ENCODE measurements at places on chromosomes 11 and 22.

DNA sequence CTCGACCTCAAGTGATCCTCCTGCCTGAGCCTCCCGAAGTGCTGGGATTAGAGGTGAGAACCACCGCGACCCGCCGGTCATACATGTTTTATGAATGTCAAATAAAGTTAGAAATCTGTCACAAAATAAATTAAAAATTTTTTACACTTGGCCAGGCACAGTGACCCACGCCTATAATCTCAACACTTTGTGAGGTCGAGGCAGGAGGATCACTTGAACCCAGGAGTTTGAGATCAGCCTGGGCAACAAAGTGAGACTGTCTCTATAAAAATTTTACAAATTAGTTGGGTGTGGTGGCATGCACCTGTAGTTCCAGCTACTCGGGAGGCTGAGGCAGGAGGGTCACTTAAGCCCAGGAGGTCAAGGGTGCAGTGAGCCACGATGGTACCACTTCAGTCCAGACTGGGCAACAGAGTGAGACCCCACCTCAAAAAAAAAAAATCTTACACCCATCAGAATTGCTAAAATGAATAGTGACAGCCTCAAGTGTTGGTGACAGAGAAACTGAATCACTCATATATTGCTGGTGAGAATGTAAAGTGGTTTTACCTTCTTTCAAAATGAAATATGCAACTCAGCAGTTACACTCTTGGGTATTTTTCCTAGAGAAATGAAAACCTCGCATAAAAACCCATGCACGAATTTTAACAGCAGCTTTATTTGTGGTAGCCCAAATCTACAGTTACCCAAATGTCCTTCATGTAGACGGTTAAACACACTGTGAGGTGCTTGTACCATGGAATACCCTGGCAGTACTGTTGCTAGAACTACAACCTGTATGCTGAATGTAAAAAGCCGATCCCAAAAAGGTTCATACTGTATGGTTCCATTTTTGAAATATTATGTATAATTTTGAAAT, 55.4 kb downstream of the MED15 start:
- DNase-seq: no peak

DNA sequence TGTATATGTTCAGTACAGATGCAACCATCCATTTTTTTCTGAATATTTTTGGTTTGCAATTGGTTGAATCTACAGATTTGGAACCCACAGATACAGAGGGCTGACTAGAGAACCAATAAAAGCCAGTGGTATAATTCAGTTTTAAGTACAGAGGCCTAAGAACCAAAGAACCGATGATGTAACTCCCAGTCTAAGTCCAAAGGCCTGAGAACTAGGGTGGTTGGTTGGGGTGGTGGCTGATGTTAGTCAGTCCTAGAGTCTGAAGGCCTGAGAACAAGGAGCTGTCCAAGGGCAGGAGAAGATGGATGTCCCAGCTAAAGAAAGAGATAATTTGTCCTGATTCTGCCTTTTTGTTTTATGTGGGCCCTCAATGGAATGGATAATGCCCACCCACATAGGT, 48.7 kb upstream of the LIN7C start:
- DNase-seq: no peak

GRCh38 chr11:19727246-19727645, 14.6 kb downstream of the NAV2 start:
- no peak for DNase-seq

DNA sequence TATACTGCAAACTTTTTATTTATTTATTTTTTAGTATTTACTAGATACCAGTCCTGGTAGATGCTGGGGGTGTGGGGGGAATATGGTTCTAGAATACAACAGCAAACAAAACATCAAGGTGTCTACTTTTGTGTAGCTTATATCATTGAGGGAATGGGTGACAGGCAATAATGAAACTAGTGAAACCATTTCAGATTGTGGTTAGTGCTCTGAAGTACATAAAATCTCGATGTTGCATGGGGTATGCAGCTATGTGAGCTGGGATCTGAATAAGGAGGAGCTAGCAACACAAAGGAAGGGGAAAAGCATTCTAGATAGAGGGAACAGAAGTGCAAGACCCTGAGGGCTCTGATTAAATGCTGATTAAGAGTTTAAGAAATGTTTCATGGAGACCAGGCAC, 103.5 kb downstream of the WT1 start:
- DNase-seq: no peak

- no peak for DNase-seq
Observed at GRCh38 chr11:3074912-3075589, 17.8 kb upstream of the CARS1 start.

DNA sequence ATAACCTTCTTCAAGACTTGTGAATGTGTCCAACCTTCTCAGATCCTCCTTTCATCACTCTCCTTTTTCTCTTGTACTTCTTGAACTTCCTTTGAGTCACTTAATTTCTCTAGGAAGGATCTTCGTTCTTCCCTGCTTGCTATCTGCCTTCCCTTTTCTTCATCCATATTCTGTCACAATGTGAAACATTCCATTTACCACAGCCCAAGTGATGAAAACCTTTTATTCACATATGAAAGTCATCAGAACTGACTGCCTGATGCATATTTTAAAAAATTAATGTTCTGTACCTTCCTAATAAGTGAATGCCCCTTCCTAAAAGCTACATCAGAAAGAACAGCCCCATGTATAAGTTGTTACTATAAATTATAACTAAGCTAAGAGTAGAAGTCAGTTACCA, 520.4 kb upstream of the LUZP2 start:
- DNase-seq: no peak

- DNase-seq: peak; percentile 19
Observed at GRCh38 chr22:24554313-24555164, at the start of gene GUCD1. Gene GUCD1 (minus strand): TSS chr22:24555138. CDS start chr22:24554991, 147 bp downstream.

GRCh38 chr11:47267876-47268275, 2.1 kb upstream of the MADD start:
- DNase-seq: no peak

DNA sequence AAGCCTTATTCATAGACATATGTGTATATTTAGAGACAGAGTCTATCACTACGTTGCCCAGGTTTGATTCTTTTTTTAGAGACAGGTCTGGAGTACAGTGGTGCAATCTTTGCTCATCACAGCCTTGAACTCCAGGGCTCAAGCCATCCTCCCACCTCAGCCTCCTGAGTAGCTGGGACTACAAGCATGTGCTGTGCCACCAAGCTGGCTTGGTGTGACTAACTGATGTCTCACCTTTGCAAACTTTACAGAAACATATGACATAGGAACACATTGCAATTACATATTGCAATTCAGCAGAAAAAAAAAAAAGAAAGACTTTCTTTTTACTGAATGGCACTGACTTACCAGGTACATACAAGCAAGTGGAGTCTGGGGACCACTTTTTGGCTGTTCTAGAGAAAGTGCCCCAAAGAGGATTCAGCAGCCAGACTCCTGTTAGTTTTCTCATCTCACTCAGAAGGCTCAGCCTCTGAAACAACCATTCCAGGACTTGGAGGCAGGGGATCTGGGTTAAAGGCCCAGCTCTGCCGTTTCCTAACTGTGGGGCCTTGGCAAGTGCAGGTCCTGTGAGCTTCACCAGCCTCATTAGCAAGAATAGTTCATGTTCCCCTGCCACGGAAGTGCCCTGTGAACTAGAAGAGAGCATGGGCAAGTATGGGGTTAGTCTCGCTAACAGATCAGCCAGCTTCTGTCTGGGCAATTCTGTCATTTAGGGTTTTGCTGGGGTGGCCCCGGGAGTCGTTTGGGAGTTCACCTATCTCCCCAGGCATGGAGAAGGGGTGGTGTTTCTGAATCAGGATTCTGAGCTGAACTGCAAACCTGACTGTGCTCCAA, 11.3 kb upstream of the NFAM1 start:
- no peak for DNase-seq

DNA sequence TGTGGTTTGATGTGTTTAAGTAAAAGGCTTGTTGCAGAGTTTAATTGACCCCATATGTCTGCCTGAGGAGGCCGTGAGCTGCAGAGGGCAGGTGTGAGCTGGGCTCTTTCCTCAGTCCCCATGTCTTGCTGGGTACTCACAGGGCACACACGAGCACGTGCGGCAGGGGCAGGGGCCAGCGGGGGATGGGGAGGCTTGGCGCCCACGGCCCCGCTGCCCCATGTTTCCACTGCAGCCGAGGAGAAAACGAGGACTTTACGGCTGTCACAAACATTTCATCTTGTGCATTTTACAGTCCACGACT, 24.7 kb upstream of the CCDC188 start:
- no peak for DNase-seq

GRCh38 chr11:129271030-129271429, 78.9 kb upstream of the ARHGAP32 start:
- no peak for DNase-seq

- no peak for DNase-seq
Observed at GRCh38 chr11:66218036-66218435, 50.4 kb upstream of the RAB1B start.

DNA sequence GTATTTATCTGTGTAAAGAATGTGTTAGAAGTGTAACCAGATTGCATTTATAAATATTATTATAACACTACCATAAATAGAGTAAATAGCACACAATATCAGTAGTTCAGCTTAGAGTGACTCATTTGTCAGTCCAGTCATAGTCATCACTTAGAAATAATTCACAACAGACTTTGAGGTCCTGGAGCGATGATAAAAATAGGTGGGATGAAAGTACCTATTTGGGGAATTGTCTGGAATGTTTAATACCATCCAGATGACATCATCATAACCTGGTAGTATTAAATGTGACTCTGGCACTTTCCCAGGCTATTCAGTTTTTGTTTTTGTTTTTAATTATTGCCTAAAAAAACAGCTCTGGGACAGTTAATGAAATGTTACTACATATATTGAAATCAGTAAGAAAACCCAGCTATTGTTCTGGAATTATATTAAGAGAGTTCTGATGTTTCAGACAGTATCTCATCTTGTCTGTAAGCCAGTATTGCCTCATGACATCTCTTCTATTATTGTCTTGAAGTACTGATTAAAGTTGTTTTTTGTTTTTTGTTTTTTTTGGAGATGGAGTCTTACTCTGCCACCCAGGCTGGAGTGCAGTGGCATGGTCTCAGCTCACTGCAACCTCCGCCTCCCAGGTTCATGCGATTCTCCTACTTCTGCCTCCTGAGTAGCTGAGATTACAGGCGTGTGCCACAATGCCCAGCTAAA, 74.8 kb downstream of the SIK2 start:
- DNase-seq: no peak

DNA sequence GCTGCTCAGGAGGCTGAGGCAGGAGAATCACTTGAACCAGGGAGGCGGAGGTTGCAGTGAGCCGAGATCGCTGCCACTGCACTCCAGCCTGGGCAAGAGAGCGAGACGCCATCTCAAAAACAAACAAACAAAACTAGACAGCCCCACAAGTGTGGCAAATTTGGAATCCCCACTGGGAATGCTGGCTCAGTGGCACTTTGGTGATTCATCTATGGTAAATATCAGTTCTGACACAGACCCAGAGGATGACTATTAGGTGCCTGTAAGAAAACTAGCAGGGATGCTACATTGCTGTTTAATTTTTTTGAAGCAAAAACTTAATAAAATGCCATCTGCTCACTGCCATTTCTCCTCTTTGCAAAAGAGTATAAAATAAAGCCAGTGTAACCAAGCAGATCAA, 107.9 kb downstream of the NAT10 start:
- DNase-seq: no peak

- DNase-seq: no peak
Observed at GRCh38 chr11:69250186-69251056, 43.5 kb upstream of the MYEOV start.

DNA sequence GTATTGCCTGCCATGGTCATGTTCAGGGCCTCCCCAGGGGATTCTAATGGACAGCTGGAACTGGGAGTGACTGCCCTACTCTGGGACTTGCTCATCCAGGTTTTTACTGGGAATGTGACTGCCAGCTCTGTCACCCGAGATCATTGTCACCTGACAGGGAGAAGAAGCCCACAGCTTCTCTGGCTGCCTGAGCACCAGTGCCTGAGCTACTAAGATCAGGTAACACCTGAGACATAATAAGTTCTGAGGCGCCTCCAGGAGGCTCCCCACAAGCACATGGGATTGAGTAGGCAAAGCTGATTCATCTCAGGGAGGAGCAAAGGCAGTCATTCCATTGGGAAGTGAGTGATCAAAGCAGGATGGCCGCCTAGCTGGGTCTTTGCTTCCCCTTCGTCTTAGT, 84.2 kb upstream of the GALNT18 start:
- DNase-seq: no peak
